ENCODE measurements at places on chromosomes 2 and 18.

GRCh38 chr2:236083934-236084333, 84.3 kb downstream of the GBX2 start:
- no peak for DNase-seq

DNA sequence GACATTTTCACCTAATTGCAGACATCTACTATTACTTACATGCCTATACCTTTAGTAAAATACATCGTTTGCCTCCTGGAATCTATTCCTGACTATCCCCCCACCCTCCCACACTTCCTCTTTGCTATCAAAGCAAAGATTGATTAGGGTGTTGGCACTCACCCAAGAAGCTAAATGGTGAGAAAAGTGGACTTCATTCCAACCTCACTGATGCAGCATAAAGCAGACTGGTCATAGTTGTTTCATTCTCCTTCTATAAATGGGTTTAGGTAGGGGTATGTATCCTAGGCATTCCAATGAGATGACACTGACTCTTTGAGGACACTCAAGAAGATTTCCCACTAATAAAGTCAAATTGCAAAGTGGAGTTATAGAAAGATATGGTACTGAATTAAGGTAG, 97.4 kb downstream of the LRP1B start:
- no peak for DNase-seq

DNA sequence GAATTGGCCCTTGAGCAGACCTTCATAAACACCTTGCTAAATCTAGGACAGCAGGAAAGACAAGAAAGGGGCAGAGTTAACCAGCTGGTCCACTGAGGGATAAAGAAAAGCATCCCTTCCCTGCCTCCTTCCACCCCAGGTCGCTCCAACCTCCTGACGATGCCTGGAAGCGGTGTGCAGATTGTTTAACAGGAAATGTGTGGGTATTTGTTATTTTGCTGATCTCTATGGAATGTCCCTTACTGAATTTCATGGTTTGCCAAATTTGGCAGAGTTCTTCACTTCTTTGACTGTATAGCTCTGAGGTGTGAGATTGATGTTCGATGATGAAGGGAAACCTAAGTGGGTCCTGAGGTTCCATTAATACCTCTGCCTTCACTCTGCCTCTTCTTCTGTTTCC, 72.9 kb downstream of the MAP3K20 start:
- no peak for DNase-seq

DNA sequence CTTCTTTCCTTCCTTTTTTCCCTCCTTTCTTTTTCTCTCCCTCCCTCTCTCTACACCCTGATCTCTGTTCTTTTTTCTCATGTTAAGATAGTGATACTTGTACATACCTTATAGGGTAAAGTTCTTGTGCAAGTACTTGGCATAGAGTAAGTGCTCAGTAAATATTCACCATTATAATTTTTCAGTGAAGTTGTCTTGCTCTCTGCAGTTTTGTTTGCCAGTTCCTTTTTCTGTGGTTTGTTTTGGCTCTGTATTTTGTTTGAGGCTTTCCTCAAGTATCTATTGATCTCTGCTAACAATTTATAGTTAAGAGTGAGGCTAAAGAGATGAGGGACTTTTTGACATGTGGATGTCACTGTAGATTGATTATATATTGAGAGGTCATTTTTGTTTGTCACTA, 48.0 kb downstream of the MTX2 start:
- no peak for DNase-seq

GRCh38 chr2:16093639-16094529, 153.5 kb downstream of the MYCN start:
- DNase-seq: peak; percentile 59

DNA sequence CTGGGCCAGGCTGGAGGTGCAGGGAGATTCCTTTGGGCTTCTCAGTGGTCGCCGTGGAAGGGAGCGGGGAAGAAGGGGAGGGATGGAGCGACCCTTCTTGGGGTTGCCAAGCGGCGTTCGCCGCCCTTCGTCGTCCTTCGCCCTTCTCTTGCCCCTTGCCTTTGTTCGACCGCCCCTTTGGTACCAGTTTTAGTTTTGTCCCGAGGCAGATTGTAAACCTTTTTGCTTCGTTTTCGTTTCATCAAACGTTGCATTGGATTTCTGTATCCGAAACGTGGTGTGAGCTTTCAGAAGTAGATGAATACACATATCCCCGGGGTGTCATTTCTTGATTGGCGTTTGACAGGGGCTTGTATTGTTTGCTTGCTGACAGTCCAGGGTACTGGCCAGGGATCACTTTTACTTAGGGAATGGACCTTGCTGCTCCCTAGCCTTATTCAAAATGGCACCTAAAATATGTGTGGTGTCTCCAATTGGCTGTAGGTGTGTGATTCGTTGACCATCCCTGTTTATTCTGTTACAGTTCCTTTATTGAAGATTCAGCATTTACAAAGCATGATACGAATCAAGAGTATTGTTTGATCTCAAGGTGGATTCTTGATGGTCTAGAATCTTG, 788 bp downstream of the USP14 start:
- DNase-seq: peak; percentile 3

GRCh38 chr18:67342159-67342558, 174.4 kb downstream of the DSEL start:
- DNase-seq: no peak

GRCh38 chr18:10062302-10063300, 148.8 kb downstream of the VAPA start:
- no peak for DNase-seq

- DNase-seq: no peak
Observed at GRCh38 chr18:68033466-68033865, 516.9 kb upstream of the DSEL start.

Measured in renal cortex interstitium (tissue), 15 donors.